ENCODE measurements at places on chromosomes 1 and 21.
A peak's percentile ranks its signal among the peaks of the same experiment; 100 is the strongest.

- DNase-seq = no peak
These were observed 116.8 kb downstream of the RABGAP1L start for GRCh38 chr1:174276087-174276486.

GRCh38 chr1:47399846-47400155, 16.3 kb upstream of the FOXE3 start:
- DNase-seq = no peak

GRCh38 chr1:205630241-205630640, 1.6 kb downstream of the ELK4 start:
- no peak for DNase-seq

DNA sequence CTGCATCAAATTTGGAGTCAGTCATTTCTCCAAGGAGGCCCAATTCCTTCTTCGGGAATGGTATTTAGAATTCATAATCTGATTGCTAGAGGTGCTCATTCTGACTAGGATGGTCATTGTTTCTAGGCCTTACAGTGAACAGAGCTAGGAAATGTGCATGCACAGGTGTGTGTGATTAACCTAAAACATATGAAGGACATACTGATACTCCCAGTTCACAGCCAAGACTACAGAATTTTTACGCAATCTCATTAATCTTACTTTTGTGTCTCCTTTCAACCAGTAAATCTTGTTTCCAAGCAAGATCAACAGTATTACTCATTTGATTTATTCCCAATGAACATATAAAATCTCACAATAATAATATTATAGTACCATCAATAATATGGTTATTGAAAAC, 47.1 kb downstream of the NFASC start:
- no peak for DNase-seq

DNA sequence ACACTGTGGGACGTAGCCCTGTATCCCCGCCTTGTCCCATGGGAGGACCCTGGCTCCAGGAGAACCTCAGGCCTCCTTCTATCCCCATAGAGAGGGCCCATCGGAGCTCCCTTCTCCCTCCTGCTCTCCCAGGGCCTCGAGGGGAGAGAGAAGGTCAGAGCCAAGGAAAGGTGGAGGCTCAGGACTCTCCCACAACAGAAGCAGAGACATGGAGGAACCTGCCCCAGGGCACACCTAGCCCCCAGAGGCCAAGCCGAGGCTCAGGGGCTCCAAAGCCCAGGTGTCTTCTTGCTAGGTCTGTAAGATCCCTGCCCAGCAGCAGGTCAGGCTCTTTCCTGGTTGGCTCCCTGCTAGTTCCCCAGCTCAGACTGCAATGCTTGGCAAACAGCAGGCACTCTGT, 34.4 kb upstream of the ARF1 start:
- DNase-seq = no peak

DNA sequence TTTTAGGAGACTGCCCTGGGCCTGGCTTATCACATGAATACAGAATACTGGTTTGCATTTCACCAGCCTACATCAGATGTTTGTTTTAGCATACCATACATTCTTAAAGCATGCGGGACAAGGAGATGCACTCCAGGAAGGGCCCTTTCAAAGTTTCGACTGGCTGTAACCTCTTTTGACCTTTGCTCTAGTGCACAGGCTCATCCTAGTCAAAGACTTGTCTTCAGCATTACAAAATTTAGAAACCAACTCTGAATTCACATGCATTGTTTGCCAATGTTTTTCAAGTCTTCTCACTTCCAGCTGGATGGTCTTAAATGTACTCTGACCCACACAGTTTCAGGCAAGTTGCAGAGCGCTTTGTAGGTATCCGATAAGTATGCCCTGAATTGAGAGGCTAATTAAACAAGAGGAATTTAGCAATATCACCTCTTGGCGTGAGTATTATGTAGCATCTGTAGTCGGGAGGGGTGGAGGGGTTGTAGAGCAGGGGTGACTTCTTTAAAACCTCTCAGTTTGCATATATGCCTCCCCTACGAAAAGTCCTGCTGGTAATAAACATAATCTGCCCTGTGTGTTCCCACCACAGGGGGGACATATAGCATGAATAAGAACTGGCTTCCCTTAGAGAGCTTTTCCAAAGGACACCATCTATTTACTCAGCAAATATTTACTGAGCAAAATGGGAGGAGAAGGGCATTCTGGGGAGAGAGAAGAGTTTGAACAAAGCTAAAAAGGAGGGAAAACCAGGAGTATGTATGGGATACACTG, 24.4 kb upstream of the AHCYL1 start:
- no peak for DNase-seq

DNA sequence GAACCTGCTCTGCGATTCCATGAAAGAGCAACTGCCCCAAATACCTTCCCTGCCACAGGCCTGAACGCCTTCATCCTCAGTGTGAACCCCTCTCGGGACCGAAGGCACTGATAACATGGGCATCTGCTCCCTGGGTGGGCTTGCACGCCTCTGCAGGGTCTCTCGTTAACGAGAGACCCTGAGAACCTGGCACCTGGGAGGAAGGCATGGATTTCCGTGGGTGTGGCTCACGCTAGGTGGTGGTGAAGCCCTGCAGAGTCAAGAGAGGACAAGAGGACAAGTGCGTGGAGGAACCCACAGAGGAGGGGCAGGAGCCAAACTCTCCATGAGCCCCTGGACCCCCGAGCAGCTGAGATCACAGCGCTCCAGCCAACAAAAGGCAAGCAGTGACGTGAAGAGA, 26.8 kb upstream of the COL6A2 start:
- no peak for DNase-seq

- DNase-seq = no peak
These were observed 36.6 kb upstream of the NHLH2 start for GRCh38 chr1:115877511-115877910.

GRCh38 chr1:37306461-37306860, 167.9 kb upstream of the ZC3H12A start:
- DNase-seq = no peak

GRCh38 chr1:87826681-87827251, 498.1 kb downstream of the LMO4 start:
- DNase-seq = no peak

- DNase-seq = no peak
These were observed 4.6 kb downstream of the OBSCN start for GRCh38 chr1:228212415-228212965.

- no peak for DNase-seq
These were observed 244.0 kb downstream of the RHOU start for GRCh38 chr1:228979325-228979699.

DNA sequence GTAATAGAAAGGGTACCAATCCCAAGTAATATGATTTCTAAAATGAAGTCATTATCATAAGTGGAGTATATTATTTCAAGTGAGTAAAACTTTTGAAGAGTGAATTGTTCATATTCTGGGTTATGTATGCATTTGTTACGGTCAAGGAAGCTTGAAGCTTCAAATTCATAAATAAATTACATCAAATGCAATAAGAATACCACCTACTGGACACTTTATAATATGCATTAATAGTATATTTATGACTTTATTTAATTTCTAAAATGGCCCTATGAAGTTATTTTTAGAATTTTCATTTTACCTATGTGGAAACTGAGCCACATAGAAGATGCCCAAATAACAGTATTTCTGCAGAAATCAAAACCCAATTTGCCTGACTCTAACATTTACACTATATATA, 260.6 kb downstream of the SMYD3 start:
- no peak for DNase-seq

DNA sequence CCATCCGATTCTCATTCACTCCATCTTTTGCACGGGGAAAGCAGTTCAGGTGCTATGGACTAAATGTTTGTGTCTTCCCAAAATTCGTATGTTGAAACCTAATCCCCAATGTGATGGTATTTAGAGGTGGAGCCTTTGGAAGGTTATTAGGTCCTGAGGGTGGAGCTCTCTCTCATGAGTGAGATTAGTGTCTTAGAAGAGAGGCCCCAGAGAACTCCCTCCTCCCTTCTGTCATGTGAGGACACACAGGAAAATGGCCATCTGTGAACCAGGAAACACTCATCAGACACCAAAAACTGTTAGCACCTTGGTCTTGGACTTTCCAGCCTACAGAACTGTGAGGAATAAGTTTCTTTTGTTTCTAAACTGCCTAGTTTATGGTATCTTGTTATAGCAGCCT, 15.8 kb upstream of the CCDC190 start:
- no peak for DNase-seq

DNA sequence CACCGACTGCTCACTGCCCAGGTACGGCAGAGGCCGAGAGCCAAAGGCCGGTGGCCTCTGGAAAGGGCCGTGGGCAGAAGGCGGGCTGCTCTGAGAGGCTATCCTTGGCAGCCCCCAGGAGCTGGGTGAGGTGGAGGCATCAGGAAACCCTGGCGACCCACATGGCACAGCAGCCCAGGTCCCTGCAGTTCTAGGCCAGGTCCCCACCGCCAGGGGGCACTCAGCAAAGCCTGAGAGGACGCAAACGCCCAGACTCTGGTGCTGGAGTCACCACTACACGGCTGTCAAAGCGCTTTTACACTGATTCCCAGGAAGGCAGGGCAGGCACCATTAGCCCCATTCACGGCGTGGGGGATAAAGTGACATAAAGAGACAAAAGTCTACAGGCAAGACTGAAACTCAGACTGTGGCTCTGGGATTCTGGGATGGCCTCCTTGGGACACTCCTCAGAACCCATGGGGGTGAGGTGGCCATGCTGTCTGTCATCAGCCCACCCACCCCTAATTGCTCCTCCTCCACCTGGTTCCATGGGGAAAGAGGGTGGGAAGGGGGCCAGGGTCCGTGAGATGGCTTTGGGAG, 4.9 kb downstream of the PLEKHG5 start:
- DNase-seq = peak; percentile 78

GRCh38 chr1:204283711-204284651, 70.2 kb upstream of the GOLT1A start:
- DNase-seq = no peak

- DNase-seq = no peak
These were observed 136.0 kb downstream of the LTN1 start for GRCh38 chr21:28856588-28857250.

DNA sequence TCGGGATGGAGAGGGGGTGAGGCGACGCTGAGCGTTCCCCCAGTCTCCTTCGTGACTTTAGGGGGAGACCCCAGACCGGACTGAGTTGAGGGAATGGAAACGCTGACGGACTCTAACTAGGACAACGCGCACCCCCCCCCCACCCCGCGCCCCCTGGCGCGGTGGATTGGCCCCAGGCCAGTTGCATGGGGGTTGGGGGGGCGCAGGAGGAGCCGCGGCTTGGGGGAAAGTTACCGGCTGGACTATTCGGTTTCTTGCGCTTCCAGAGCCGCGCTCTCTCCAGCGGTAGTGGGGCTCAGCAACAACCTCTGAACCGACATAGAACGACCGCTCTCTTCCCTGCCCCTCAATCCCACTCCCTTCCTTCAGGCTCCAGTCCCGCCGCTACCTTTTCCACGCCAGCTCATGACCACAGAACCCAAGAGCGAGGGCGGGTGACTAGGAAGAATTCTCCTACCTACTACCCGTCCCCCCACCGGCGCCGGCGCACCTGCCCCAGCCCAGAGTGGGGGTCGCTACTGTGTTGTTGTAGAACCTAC, 694 bp downstream of the ZBTB7B start:
- DNase-seq = no peak

DNA sequence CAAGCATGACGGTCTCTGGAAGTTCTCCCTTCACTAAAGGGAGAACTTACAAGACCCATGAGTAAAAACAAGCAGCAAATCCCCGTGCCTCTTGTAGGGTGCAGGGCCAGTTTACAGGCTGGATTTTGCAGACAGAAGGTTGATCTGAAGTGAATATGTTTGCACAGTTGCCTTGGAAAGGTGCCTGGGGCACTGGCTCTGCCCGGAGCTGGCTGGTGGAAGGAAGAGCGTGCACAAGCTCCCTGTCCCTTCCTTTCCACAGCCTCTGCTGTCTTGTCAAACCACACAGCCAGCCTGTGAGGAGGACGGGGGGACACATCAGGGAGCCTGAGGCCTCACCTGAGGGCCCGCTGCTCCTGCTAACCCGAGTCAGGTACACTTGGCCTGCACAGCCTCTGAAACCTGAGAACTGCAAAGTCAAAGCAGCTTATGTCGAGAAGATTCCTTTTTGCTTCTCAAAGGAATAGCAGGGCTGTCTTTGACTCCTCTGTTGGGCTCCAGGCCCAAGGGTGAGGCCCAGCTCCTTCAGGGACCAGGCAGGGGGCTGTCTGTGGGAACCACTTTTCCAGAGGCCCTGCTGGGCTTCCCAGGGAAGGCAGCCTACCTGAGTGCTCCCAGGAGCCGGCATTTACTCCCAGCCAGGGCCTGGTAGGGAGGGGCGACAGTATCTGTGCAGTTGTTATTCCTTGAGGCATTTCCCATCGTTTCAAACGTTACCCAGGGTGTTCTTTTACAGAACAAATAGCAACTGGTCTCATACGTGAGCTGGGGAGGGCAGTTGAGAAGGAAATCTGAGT, 251.5 kb downstream of the SIPA1L2 start:
- DNase-seq = no peak

- DNase-seq = peak; percentile 61
These were observed 4.1 kb downstream of the AXDND1 start for GRCh38 chr1:179369751-179370341.

GRCh38 chr1:182764029-182764727, 25.4 kb upstream of the NPL start:
- no peak for DNase-seq

GRCh38 chr1:116503546-116504307, 67.1 kb downstream of the CD58 start:
- no peak for DNase-seq

DNA sequence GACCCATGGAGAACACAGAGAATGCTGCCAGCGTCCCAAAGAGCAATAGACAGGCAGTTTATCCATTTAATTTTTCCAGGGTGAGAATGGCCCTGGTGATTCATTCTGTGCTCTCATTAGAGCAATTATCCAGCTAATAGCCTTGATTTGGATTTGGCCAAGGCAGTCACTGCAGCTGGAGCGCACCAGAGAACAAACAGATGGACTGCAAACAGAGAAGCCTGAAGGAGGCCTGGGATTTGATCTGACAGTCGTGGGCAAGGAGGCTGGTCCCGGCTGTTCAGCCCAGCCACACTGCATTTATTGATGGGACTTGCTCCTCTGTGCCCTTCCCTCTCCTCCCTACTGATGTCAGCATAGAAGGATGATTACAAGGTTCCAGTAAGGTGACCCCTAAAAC, 353.9 kb upstream of the C1orf174 start:
- no peak for DNase-seq

- no peak for DNase-seq
These were observed 94.1 kb downstream of the NMNAT2 start for GRCh38 chr1:183323849-183324683.

DNA sequence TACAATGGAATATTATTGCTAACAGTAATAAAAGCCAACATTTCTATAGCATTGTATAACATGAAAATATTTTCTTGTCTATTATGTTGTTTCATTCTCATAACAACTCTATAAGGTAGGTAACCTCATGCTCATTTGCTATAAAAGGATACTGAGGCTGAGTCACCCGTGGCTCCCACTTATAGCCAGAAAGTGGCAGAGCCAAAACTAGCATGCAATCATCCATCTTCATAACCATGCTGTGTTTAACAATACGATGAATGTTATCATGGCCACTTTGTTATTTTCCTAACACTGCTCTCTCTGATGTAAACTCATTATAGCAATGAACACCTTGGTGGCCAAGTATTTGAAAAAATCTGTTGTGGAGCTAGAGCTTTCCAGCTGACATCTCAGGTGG, 80.8 kb upstream of the JUN start:
- DNase-seq = no peak

- peak; percentile 44 for DNase-seq
These were observed 30.5 kb downstream of the MROH7 start for GRCh38 chr1:54671985-54672608.

Data from T-helper 2 cell (primary cell).